ENCODE measurements at places on chromosomes 12 and 14.

GRCh38 chr14:71004481-71004880 lies 97.2 kb downstream of the PCNX1 start:
- DNase-seq, result no peak

DNA sequence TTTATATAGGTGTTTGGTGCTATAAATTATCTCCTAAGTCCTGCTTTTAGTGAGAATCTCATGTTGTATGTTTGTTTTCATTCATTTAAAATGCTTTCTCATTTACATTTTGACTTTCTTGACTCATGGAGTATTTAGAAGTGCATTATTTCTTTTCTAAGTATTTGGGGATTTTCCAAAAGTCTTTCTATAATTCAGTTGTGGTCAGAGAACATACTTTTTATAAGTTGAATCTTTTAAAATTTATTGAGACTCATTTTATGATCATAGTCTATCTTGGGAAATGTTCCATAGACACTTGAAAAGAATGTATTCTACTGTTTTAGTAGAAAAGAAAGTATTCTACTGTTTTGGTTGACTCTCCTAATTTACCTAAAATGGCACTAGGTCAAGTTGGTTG lies 168.2 kb downstream of the AKAP6 start:
- DNase-seq, result no peak

DNA sequence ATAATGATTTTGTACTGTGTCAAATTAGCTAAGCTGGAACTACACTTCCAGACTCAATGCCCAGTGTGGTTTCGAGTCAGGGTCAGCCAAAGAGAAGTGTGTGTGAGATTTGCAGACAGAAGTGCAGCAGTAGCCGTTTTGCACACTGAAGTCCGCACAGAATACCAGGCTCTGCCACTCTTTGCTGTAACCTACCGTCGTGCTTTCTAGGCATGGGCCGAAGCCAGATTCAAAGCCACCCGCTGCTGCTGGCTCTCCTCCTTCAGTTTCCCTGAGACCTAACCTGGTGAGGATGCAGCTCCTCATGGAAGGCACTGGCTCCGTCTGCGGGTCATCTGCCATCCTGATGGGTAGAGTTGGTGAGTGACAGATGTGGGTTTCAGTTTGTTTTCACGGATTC lies 48.8 kb downstream of the LRTM2 start:
- no peak for DNase-seq

DNA sequence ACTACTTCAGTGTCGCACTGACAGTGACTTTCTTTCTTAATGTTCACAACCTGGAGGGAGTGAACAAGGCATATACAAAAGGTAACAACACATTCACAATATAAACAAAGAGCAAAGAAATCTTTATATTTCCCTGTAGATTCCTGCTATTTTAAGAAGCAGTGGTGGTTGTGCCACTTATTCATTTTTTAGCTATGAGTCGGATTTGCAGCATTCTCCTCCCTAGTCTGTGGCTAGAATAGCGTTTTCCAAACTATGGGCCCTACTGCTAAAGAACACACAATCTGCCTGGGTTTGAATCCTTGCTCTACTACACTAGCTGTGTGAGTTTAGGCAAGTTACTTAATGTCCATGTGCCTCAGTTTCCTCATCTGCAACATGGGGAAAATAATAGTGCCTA lies 18.6 kb upstream of the MDM1 start:
- DNase-seq, result no peak

GRCh38 chr12:49920241-49920914 lies 16.7 kb upstream of the FAIM2 start:
- DNase-seq, result no peak

DNA sequence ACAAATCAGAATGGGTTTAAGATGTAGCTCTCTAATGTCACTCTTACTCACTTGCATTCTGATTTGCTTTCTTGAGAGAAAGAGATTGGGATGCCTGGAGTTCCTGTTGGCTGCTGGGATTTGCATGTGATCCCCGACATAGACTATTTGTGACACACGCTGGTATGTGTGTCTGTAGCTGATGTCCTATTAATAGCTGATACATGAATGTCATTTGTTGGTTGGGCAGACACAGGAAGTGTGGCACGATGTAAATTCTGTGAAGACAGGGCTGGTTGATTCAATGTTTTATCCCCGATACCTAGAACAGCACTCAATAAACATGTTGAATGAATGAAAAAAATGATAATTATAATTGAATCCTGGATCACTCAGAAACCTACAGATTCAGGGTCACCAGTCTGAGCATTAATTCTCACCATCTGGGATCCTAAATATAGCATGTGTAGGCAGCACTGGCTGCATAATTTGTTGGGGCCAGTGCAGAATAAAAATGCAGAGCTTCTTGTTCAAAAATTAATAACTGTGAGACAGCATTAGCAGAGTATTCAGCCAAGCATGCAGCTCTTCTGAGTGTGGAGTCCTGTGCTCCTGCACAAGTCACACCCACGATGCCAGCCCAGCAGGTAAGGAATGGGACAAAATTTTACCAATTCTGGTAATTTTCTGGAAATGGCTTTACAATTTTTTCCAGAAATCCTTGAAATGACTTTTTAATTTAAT lies 35.5 kb upstream of the SOCS2 start:
- DNase-seq, result no peak

DNA sequence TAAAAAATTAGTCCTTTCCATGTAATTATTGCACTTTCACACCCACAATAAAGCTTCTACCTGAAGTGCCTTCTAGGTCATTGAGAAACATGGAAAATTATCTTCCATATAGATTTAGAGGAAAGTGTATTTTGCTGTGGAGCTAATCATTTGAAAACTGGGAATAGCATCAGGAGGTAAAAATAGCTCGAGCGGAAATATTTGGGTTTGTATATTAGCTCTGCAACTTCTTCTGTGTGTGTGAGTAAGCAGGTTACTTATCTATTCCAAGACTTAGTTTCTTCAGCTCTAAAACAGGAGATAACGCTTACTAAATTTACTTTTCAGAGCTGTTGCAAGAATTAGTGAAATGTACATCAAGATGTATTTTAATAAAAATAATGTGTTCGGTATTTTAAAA lies 95.0 kb upstream of the MON2 start:
- no peak for DNase-seq

- no peak for DNase-seq
These were observed 7.4 kb downstream of the SALL2 start for GRCh38 chr14:21518725-21519124.

DNA sequence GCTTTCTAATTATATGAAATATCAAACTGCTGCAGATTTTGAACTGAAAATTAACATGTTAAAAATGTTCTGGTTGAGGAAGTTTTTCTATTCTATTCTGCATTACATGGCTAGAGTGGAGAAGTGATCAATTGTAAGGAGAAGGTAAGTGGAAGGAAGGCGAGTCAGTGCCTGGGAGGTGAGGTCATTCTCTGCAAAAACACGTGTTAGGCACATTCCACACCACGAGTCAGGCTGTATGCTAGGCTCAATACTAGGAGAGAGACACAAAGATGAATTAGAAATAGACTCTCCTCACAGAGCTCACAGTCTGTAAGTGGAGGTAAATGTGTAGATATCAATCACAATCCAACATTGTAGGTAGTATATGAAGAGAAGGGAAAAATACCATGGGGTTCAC lies 194.1 kb downstream of the NOVA1 start:
- no peak for DNase-seq

DNA sequence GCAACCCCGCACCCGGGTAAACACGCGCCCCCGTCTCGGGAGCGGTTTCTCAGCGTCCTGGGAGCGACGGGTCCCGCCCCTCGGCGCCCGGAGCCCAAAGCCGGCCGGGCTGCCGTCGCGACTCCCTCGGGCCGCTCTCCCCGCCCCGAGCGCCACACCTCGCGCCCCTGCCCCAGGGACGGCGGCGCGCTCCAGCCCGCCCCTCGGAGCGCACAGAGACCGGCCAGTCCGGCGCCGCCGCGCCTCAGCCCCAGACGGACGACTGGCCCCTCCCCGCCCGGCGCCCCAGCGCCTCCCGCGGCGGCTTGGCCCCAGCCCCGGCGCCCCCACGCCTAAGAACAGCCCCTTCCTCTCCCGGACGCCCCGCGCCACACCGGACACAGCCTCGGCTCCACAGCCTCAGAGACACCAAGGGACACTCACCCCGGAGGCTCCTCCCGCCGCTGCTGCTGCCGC lies 411 bp downstream of the BTBD7 start:
- DNase-seq, result no peak

- no peak for DNase-seq
These were observed 107.6 kb downstream of the APAF1 start for GRCh38 chr12:98752726-98753125.

Measured in immature natural killer cell (primary cell).